ENCODE measurements at places on chromosomes 3 and 15.

- no peaks in the 10 kb centered on the region for H3K36me3 ChIP-seq
- no peak for DNase-seq
- H3K4me3 ChIP-seq: no peak overlapping the region
- no peak overlapping the region for H3K27ac ChIP-seq
- H3K27me3 ChIP-seq: peaks cover 52% of the 10 kb centered on the region
These were observed 110.0 kb upstream of the DLG1 start for GRCh38 chr3:197408177-197408957.

GRCh38 chr3:21392526-21392925 lies 358.5 kb downstream of the ZNF385D start:
- no peak for DNase-seq
- H3K36me3 ChIP-seq: no peaks in the 10 kb centered on the region
- no peak overlapping the region for H3K4me3 ChIP-seq
- H3K4me1 ChIP-seq: no peaks in the 10 kb centered on the region
- no peaks in the 10 kb centered on the region for H3K27me3 ChIP-seq

DNA sequence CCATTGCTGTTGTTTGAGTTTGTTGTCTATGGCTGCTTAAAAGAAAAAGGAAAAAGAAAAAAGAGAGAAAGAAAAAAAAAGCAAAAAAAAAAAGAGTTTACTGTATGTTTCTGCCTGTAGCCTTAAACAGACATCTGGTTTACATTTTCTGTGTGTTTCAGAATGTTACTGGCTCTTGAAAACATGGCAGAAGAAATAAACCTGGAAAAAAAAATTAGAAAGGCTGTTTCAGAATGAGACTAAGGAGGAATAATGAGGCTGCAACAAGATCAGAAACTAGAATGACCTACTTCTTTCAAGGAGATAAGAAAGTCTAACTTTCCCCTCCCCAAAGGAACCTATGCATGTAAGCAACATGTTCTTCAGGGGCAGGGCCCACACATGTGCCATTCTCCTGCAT lies 292.1 kb downstream of the DIPK2A start:
- no peaks in the 10 kb centered on the region for H3K36me3 ChIP-seq
- no peak overlapping the region for H3K27ac ChIP-seq
- H3K4me3 ChIP-seq: no peak overlapping the region

DNA sequence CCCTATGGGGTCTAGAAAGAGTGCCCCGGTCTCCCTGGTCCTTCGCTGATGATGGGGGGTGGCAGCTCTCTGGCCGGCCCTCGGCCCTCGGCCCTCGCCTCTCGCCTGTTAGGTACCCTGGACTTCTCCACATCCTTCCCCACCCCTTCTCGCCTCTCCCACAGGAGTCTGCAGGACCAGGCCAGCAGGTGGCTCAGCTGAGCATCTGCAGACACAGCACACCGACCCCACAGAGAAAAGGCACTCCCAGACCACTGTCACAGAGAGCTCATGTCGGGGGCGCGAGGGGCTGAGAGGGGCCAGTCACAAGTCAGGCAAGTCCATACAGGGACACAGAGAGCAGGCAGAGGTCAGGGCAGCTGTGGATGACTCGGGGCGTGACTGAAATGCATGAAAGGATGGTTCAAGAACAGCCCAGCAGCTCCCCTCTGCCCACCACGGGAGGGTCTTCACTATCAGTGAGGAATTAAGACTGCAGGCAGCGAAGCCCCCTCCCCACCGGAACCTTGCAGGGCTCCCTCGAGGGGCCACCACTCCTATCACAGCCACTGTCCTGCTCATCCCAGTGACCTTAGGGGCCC lies 181.7 kb upstream of the NSMCE3 start:
- H3K27me3 ChIP-seq: peaks cover 16% of the 10 kb centered on the region
- H3K36me3 ChIP-seq: peaks cover 3% of the 10 kb centered on the region
- H3K27ac ChIP-seq: no peak overlapping the region
- no peak for DNase-seq

- H3K36me3 ChIP-seq: peaks cover 4% of the 10 kb centered on the region
- no peak for DNase-seq
- no peak overlapping the region for H3K27ac ChIP-seq
- no peaks in the 10 kb centered on the region for H3K27me3 ChIP-seq
These were observed 43.7 kb downstream of the MAGI1 start for GRCh38 chr3:65995030-65995429.

GRCh38 chr15:27278761-27279160 lies 307.8 kb downstream of the GABRG3 start:
- no peaks in the 10 kb centered on the region for H3K27me3 ChIP-seq
- DNase-seq: no peak

GRCh38 chr3:149752051-149752787 lies at the start of gene COMMD2:
TSS of gene COMMD2 (minus strand) at chr3:149752489. CDS start at chr3:149752444, 45 bp downstream.
- peak; percentile 63 for DNase-seq
- peaks cover 19% of the 10 kb centered on the region for H3K36me3 ChIP-seq
- no peaks in the 10 kb centered on the region for H3K27me3 ChIP-seq

DNA sequence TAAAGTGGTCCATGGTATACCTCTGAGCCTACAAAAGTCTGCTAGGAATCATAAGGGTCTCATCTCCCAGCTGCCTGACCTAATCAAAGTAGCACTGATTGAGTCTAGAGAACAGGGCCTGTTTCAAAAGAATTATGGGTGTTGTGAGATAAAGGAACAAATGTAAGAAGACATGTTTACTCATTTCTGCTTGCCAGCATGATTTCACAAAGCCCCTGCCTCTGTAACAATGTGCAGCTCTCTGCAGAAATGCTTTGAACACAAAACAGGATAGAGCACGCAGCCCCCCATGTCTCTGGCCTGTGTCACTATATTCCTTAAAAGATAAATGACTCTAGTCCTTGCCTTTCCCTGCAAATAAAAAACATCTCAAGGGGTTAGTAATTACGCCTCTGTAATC lies 94.7 kb upstream of the IGSF10 start:
- no peak overlapping the region for H3K27ac ChIP-seq
- peaks cover 15% of the 10 kb centered on the region for H3K27me3 ChIP-seq
- H3K36me3 ChIP-seq: no peaks in the 10 kb centered on the region
- H3K4me1 ChIP-seq: no peaks in the 10 kb centered on the region

GRCh38 chr15:89817701-89818280 lies 3.1 kb upstream of the ANPEP start:
- no peak overlapping the region for H3K4me3 ChIP-seq
- H3K4me1 ChIP-seq: peaks cover 10% of the 10 kb centered on the region
- H3K27me3 ChIP-seq: peaks cover 74% of the 10 kb centered on the region
- H3K27ac ChIP-seq: no peak overlapping the region

DNA sequence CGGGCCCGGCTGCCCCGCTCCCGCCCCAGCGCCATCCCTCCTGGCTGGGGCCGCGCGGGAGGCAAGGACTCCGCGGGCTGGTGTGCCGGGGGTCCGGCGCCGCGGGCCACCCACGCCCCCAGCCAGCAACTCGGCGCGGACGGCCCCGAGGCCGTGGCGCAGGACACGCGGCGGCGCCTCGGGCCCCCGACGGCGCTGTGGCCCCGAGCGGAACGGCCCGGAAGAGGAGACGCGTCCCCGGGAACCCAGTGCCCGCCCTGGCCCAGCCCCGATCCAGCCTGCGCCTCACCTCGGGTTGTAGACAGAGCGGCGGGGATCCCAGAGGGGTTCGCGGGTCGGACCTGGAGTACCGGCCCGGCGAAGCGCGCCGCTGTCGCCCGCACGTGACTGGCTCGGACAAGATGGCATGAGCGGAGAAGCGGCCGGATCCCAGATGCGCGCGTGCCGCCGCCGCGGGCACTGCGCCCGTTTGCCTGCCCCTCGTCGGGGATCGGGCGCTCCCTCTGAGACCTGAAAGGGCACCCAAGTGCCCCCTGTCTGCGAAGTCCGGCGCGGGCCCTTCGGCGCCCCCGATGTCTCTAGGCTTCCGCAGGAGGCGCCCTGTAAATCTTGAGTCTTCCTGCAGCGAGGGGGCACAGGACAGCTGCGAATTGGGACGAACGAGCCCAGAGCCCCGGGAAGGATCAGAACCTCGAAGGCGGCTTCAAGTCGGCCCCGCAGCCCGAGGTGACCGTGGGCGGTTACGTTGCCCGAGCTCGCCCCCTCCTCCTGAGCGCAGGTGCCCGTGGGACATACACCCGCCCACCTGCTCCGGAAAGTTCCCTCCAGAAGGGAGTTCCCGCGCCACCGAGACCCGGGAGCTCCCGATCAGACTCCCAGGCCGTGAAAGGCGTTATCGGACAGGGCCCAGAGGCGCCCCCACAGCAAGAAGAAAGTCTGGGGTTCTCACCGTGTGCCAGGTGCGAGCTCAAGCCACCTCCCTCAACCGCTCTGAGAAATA lies 598 bp upstream of the SFMBT1 start:
- no peaks in the 10 kb centered on the region for H3K27me3 ChIP-seq
- DNase-seq: peak; percentile 64

DNA sequence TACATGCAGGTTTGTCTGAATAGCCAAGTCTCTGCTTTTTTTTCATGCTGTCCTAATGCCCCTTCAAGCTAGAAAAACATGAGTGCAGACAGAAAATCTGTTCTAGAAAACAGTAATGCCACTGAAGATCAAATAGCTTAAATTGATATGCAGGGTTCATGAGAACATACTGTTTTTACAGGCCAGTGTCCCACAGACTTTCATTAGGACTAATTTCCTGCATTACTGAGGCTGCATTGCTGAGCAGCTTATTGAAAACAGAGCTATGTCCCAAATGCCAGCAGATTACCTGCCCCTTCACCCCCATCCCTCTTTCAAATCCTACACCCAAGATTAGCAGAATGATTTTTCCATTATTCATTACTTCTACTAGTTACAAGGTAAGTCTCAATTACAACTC lies 665 bp downstream of the TM4SF18 start:
- H3K4me1 ChIP-seq: no peaks in the 10 kb centered on the region
- no peak overlapping the region for H3K4me3 ChIP-seq
- H3K36me3 ChIP-seq: no peaks in the 10 kb centered on the region
- H3K27ac ChIP-seq: no peak overlapping the region
- DNase-seq: no peak
- H3K27me3 ChIP-seq: peaks cover 8% of the 10 kb centered on the region

- H3K27ac ChIP-seq: no peak overlapping the region
These were observed 392.4 kb upstream of the ALCAM start for GRCh38 chr3:104974316-104974715.

DNA sequence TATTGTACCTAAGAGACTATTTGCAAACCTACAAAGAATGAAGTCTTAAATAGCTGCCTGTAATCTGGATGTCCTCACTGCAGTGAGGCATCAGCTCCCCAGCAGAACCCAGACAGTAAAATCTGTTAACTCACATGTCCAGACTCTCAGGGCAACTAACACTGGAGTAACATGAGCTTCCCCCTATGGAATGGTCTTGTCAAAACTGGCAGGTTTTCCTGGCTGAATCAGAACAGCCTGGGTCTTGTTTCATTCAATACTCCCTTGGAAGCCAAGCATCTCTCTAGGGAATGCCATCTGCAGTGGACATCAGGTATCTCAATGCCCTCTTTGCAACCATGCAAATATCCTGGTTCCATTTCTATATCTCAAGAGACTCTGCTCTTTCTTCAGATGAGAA lies 24.4 kb downstream of the PTPN9 start:
- peaks cover 12% of the 10 kb centered on the region for H3K4me1 ChIP-seq
- no peak overlapping the region for H3K27ac ChIP-seq
- no peaks in the 10 kb centered on the region for H3K27me3 ChIP-seq
- no peak overlapping the region for H3K4me3 ChIP-seq
- DNase-seq: no peak

GRCh38 chr3:10232137-10232536 lies 16.1 kb upstream of the TATDN2 start:
- peak overlapping the region; percentile 50 for H3K4me3 ChIP-seq
- H3K27ac ChIP-seq: no peak overlapping the region
- H3K27me3 ChIP-seq: no peaks in the 10 kb centered on the region

DNA sequence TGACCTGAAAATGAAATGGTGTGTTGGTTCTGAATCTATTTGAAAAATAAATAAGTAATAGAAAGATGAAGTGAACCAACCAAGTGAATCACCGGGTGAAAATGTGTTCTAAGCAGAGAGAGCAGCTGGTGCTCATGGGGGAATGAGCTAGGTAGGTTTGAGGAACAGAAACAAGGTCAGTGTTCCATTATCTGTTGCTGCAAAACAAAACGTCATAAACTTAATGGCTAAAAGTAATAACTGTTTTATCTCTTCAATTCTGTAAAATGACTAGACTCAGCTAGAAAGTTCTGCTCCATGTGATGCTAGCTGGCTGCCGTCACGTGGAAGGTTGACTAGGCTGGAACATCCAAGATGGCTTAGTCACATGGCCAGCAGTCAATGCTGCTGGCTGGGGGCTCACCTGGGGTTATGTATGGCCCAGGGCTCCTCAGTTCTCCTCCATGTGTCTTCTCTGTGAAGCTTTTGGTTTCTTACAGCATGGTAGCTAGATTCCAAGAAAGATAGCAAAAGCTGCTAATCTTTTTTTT lies 13.3 kb upstream of the SH3BP5 start:
- H3K36me3 ChIP-seq: peaks cover under 1% of the 10 kb centered on the region
- no peaks in the 10 kb centered on the region for H3K27me3 ChIP-seq
- H3K4me1 ChIP-seq: peaks cover 17% of the 10 kb centered on the region
- peak overlapping the region; percentile 78 for H3K27ac ChIP-seq
- H3K4me3 ChIP-seq: no peak overlapping the region

- H3K36me3 ChIP-seq: no peaks in the 10 kb centered on the region
- no peak overlapping the region for H3K4me3 ChIP-seq
- no peak overlapping the region for H3K27ac ChIP-seq
- no peaks in the 10 kb centered on the region for H3K4me1 ChIP-seq
These were observed 39.9 kb upstream of the ARHGEF26 start for GRCh38 chr3:154081305-154081704.

GRCh38 chr3:188239035-188239434 lies 85.1 kb downstream of the LPP start:
- H3K36me3 ChIP-seq: no peaks in the 10 kb centered on the region
- no peak for DNase-seq
- H3K27me3 ChIP-seq: no peaks in the 10 kb centered on the region
- no peak overlapping the region for H3K27ac ChIP-seq

- H3K36me3 ChIP-seq: no peaks in the 10 kb centered on the region
- H3K27ac ChIP-seq: no peak overlapping the region
- no peak for DNase-seq
- H3K4me1 ChIP-seq: no peaks in the 10 kb centered on the region
- no peaks in the 10 kb centered on the region for H3K27me3 ChIP-seq
- no peak overlapping the region for H3K4me3 ChIP-seq
These were observed 104.4 kb upstream of the RBMS3 start for GRCh38 chr3:29176501-29176900.

Data from effector memory CD8-positive, alpha-beta T cell (primary cell).